GM04504 (cell line): ENCODE measurements at places on chromosomes 11 and 22.

DNA sequence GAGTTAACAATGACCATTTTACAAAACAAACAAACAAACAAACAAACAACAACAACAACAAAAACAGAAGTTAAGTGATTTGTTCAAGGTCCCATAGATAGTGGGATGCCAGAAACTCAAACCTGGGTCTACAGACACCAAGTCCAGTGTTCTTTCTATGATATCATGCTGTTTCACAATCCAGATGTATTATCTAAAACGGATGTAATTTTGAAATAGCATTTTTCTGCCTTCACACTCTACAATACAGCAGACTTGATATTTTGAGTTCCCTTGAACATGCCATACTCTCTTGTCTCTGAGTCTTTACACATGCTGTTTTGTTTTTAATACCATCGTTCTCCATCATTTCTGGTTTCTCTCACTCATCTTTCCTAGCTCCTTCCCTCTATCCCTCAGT lies 104.5 kb downstream of the RELT start:
- DNase-seq: no peak

DNA sequence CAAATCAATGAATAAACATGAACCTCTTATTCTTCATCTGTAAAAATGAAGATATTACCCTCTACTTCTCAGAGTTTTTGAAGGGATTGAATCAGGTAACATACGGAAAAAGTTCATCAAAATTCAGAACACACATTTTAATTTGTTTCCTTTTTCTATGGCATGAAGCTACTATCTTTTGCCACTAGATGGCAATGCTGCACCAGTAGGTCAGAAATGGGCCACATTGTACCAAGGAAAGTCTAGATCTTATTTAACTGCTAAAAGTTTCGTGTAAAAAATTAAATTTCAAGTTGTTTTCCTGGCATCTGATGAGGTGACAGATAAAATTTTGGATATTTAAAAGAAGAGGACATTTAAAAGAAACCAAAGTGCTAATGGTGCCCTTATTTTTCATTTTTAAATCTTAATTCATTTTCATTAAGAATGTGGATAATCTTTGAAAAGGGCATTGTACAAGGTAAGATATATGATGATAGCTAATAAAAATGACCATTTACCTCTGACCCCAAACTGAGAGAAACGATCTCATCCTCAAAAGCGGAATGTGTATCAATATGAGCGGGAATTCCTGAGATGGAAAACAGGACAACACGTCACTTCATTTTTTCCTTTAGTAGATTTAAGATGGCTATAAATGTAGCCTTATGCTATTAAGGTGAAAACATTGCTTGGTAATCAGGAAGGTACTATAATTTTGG lies 16.1 kb downstream of the ALKBH8 start:
- no peak for DNase-seq

- DNase-seq: no peak
Observed at GRCh38 chr11:125141178-125141577, 23.4 kb upstream of the PKNOX2 start.

GRCh38 chr22:23035557-23036277 lies 34.6 kb upstream of the GNAZ start:
- DNase-seq: no peak

GRCh38 chr22:50739894-50740293 lies 1.9 kb downstream of the ACR start:
- no peak for DNase-seq

- DNase-seq: no peak
Observed at GRCh38 chr11:118524757-118525470, 2.4 kb upstream of the TTC36 start.

DNA sequence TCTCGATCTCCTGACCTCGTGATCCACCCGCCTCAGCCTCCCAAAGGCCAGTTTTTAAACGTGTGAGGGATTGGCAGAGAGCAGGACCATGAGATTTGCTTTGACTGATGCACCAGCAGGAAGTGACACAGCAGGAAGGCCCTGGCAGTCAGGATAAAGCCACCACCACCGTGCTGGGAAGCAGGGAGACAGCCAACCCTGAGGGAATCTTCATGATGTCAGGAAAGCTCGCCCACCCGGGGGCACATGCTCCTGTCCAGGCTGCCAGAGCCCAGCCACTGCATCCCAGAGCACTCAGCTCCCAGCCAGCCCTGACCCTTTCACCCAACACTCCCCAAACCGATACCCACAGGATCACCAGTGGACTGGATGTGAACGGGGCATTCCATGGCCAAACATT lies 6.1 kb downstream of the TUBGCP6 start:
- DNase-seq: no peak

DNA sequence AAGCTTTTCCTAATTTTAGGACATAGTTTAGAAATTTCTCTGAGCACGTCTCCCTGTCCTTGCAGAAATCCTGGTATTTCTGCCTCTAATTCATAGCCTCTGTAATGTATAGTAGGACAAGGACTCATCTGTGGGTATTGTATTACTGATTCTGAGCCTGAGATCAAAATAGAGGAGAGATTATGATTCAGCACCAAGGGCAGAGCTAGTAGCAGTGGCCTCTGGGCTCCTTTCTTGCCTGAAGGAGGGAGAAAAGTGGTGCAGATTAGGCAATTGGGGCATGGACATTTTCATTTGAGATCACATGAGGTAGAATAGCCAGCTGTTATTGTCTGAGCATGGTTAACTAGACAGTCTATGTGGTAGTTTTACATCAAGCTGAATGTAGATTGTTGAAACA lies 2.8 kb downstream of the MADD start:
- no peak for DNase-seq

DNA sequence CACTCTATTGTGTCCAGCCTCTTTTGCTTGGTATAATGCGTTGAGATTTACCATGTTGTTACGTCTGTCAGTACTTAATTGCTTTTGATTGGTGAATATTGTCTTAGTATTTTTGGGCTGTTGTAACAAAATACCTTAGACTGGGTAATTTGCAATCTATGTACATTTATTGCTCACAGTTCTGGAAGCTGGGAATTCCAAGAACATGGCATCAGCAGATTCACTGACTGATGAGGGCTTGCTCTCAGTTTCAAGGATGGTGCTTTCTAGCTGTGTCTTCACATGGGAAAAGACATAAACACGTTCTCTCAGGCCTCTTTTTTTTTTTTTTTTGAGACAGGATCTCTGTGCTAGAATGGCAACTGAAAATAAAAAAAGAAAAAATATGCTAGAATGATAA lies 46.7 kb upstream of the INCENP start:
- no peak for DNase-seq

GRCh38 chr11:66835768-66836405 lies 7.4 kb upstream of the RCE1 start:
- no peak for DNase-seq

GRCh38 chr11:62646825-62647608 lies 604 bp upstream of the GANAB start:
- no peak for DNase-seq

DNA sequence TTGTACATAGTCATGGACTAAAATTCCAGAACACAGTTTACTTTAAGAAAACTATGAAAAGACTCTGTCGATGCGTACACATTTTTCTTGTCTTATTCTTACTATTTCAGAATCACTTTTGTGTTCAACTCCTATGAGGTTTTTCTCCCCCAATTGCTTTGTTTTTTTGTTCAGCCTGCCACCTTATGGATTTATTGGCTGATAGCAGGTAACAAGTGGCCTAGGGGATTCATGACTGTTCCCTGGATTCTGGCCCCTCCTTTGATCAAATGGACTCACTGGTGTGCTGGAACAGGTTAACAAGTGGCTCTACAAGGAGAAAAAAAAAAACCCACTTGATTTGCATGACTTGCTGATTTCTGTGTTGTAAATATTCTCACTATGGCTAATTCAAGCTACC lies 10.6 kb downstream of the MMP20 start:
- DNase-seq: no peak

GRCh38 chr11:126331286-126331685 lies 24.2 kb upstream of the ST3GAL4 start:
- no peak for DNase-seq

- no peak for DNase-seq
Observed at GRCh38 chr22:38203090-38203810, 1.5 kb downstream of the MAFF start.

GRCh38 chr11:133619973-133620372 lies 87.7 kb upstream of the OPCML start:
- no peak for DNase-seq

DNA sequence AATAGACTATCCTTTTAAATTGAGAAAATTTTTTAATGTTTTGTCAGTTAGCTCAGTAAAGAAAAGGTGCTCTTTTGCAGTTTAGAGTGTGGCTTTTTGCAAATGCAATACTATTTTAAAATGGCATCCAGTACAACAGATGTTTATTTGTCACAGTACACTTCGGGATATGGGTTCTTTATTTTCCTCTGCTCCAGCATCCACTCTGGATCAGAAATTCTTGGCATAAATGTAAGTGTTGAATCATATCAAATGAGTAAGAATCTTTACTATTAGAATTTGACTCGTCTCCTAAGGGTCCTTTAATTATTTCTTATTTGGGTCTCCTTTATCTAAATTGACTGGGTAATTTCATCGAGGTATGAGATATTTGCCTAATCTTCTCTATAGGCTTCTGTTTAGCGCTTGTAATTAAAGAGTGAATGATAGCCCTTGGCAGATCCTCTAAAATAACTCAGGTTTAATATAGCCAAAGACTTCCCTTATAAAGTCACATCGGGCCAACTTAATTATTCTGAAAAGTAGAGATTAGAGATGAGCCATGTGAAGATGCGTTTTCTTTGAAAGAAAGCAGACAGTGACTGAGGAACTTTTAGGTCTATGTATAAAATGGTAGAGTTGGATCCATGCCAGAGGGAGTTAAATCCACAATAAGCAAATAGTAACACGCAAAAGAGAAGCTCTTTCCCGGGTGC lies 132.7 kb downstream of the CASP12 start:
- no peak for DNase-seq

GRCh38 chr22:50260801-50261614 lies 475 bp downstream of the MAPK12 start:
- DNase-seq: no peak

DNA sequence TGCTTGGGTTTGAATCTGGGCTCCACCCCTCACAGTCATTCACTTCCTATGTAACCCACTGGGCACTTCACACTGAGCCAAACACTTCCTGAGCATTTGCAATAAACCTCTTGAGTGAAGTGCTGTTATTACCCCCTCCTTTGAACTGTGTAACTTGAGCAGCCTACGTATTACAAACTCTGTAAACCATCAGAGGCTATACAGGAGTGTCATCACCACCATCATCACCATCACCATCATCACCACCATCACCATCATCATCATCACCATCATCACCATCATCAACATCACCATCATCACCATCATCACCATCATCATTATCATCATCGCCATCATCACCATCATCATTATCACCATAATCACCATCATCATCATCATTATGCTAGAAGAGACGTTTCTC lies 18.4 kb downstream of the RTL6 start:
- no peak for DNase-seq

DNA sequence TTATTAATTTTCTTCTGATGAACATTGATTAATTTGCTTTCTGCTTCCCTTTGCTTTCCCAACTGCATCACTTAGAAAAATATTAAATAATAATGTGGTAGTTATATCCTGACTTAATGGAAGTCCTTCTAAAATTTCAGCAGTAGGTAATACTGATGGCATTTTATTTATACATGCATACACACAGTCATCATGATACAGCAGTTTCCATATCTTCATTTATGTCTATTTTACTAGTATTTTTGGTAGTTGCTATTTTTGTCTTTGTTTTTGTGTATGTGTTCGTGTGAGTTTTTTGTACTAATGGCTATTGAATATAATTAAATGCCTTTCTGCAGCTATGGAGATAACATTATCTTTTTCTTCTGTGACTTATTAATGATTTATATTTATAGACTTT lies 484.7 kb upstream of the CNTN5 start:
- no peak for DNase-seq

- DNase-seq: no peak
Observed at GRCh38 chr11:88102598-88102934, 72.7 kb downstream of the RAB38 start.

- no peak for DNase-seq
Observed at GRCh38 chr22:36021606-36022153, 6.9 kb downstream of the RBFOX2 start.

DNA sequence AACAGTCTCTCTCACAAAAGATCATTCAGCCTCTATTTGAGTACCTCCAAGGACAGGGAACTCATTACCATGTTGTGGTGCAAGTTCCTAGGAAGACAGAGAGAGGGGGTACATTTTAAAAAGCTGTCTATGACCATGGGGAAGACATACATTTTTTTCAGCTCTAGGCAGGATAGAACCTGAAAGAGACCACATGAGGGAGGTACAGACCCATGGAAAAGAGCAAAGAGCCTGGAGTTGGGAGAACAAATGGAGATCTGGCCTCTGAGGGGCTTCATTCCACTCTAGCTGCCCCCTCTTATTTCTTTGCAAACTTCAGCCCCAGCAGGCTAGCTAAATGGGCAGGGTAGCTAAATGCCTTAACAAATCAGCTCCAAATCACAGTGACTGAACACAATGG lies 36.3 kb downstream of the KCNC1 start:
- no peak for DNase-seq

DNA sequence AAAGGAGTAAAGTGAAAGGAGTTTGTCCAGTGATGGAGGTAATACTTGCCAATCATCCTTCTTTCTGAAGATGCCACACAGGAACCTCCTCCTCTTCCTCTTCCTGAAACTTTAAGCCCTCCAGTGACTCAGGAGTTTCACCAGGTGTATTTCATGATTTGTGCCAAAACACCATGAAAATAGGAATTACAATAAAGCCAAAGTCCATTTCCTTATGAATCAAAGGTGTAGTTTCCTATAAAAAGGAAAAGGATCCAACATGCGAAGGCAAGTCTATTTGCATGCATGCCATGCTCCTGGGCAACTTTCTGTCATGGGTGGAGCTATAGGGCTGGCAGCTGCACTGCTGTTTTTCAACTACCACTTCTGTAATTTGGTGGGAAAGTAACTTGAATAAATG lies 9.8 kb upstream of the POU2AF1 start:
- DNase-seq: no peak

DNA sequence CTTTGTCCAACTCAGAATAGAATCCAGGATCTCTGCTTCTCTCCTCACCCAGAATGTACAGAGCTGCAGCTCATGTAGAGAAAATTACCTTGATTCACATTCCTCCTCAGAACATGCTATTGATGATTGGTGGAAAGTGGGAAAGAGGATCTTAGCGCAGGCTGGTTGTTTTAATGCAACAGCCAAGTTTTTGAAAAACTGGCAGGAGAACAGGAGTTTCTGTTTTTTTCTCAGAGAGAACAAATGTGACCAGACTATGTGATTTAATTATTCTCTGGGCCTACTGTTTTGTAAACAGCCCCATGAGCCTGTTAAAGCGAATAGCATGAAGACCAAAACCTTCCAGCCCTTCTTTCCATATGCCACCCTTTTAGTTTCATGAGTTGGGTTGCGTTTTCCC lies 19.1 kb upstream of the IL18BP start:
- DNase-seq: no peak
